Omental fat pad (tissue), 4 donors: ENCODE measurements at places on chromosomes 12 and 14. TPM values are rescaled to one million over a fixed set of nuclear protein-coding genes. Genes with fewer than 3 reads are reported as not detected.

- no peak for DNase-seq
These were observed 483.9 kb downstream of the ZFP36L1 start for GRCh38 chr14:68308726-68309520.

DNA sequence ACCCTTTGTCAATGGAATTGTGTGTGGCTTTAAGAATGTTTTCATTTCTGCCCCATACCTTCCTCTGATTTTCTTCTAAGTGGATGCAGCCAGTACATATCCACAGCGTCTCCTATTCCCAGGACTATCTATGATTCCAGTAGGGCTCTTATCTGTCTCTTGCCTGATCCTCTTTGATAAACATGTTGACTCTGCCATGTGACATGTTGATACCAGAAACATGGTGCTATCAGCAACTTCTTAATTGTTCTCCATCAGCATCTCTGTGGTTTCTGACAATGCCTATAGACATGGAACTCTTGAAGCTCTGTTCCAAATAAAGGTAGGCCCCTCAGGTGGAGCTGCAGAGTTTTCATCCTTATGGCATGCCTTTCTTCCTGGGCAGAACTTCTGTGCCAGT lies 11.6 kb upstream of the OR4L1 start:
- no peak for DNase-seq

DNA sequence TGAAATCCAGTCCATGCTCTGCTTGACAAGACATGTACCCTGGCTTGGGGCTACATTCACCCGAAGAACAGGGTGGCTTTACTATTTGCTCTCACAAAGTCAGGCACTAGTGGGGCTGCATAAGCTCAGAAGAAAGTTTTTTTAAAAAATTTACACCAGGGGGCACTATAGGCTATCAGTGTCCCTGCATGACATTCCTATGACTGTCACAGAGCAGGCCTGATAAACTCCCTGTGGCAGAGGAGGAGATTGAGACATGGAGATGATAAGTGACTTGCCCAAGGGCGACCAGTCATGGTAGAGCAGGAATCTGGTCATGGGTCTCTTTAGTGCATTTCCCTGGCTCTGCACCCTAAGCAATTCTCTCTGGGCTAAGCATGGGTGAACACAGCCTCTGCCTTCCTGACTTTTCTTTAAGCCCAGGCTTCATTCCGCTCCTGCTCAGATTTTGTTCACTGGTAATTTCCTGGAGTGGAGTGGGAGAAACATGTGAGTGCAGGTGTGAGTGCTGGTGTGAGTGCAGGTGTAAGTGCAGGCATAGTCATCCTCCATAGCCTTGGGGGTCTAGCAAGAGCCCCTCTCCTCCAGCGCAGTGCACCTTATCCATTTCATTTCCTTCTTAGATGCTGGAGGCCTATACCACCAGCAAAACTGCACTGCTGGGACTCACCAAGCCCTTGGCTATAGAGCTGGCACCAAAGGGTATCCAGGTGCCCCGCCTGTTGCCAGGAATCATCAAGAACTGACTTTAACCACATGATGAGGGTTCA lies 91.6 kb downstream of the DHRS2 start:
- no peak for DNase-seq

- no peak for DNase-seq
These were observed 339.0 kb downstream of the KCNH5 start for GRCh38 chr14:62706217-62706616.

DNA sequence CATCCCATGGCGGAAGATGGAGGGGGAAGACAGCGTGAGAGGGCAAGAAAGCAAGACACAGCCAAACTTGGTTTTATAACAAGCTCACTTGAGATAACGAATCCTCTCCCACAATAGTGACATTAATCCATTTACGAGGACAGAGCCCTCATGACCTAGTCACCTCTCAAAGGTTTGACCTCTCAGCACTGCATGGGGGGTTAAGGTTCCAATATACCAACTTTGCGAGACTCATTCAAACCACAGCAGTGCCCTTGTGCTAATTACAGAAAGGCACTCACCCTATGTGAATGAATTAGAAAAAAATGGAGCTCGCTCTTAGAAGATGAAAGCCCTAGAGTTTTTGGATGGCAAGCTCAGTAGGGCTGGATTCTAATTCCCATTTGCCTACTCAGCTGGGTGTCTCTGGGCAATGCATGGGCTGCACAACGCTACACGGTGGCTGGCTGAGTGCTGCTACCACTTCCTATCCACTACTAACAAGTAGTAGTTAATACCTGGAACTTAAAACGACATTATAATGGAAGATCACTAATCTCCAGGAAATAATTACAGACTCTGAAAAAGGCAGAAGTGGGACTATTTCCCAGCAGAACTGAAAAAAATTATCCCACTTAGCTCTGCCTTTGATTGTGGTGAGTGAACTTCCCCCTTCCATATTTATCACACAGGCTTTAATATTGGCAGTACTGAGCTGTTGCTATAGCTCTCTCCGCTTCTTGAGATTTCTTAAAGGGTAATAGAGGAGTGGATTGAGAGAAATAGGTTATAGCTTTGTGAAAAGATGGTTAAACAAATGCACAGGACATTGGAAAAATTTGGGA lies 27.5 kb downstream of the TESPA1 start:
- no peak for DNase-seq

GRCh38 chr12:5038781-5039311 lies 4.8 kb upstream of the KCNA5 start:
- no peak for DNase-seq

- no peak for DNase-seq
These were observed 5.0 kb downstream of the LUM start for GRCh38 chr12:91106283-91106682.

- DNase-seq, result no peak
These were observed 58.7 kb downstream of the LRCOL1 start for GRCh38 chr12:132551641-132552031.

DNA sequence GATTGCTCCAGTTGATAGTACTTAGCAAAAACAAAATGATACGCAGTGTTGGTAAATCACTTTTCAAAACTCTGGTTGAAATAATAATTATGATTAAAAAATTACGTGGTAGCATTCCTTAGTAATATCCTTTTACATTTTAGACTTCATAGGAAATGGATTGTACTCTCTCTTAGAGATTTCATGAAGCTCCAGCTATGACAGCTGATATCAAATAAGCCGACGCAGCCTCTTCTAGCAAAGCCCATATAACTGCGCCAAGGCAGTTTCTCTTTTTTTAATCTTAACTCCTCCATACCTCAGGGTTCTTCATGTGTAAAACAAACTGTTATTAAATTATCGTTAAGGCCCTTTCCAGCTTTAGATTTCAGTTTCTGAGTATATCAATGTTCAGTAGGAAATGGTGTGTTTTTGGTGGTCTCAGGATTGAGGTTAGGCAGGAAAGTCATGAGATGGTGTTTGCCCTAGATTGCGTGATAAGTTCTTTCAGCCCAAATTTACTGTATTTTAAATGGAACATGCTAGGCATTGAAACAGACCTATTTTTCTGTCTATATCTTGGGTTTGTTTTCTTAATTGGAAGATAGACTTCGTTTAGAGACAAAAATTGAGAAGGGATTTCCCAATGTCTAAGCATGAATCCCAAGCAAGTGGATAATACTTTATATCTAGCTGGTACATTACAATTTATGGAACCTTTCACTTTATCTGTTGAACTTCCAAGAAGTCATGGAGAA lies 902 bp upstream of the CFL2 start:
- no peak for DNase-seq

DNA sequence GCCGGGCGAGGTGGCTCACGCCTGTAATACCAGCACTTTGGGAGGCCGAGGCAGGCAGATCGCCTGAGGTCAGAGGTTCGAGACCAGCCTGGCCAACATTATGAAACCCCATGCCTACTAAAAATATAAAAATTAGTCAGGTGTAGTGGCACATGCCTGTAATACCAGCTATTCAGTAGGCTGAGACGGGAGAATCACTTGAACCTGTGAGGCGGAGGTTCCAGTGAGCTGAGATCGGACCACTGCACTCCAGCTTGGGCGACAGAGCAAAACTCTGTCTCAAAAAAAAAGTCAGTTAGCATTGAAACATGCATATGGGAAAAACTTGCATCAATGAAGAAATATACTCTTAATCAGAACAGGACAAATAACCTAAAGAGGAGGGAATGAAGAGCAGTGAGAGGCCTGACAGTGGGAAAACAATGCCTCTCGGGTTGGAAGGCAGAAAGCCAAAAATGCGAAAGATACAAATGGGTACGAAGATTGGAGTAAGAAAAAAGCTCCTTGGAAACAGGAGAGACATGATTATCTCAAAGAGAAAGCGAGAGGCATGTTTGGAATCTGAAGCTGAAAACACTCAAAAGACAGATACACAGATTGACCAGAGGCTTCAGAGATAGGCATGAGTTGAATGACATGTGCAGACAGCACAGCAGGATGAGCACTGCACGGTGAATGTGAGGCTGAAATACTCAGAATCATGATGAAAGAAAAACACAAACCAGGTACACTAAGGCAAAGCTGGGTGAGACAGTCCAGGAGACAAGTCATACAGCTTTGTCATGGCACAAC lies 30.6 kb downstream of the RESF1 start:
- no peak for DNase-seq

DNA sequence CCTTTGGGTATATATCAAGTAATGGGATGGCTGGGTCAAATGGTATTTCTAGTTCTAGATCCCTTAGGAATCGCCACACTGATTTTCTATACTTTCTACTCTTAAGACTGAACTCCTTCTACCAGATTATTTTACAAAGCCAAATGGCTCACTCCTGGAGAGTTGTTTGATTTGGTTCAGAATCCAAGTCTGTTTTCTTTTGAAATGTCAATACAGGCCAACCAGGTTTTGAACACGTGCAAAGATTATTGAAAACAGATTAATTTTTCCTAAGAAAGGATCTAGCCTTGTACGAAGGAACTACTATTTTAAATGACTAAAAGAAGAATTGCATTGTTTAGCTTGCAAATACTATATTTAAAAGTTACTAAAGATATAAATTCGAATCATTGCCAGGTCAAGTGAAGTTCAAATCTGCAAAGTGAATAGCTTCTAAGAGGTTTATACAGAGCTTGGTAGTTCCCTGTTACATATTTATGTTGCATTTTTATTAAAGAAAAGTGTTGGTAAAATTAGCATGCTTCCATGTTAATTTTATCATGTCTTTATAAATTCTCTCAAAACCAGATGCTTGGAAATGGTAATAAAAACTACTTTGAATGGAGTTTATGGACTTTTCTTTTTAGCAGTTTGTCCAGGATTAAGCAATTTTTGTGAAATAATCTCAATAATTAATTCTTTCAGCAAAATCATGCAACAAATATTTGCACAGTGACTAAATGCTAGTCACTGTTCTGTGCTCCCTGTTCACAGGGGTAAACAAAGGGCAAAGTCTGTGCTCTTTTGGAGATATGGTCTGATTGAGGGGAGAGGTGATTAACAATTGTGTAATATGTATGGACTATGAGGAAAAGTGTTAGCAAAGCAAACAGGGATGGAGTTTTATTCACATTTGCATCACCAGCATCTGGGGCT lies 38.9 kb downstream of the GPR65 start:
- no peak for DNase-seq

DNA sequence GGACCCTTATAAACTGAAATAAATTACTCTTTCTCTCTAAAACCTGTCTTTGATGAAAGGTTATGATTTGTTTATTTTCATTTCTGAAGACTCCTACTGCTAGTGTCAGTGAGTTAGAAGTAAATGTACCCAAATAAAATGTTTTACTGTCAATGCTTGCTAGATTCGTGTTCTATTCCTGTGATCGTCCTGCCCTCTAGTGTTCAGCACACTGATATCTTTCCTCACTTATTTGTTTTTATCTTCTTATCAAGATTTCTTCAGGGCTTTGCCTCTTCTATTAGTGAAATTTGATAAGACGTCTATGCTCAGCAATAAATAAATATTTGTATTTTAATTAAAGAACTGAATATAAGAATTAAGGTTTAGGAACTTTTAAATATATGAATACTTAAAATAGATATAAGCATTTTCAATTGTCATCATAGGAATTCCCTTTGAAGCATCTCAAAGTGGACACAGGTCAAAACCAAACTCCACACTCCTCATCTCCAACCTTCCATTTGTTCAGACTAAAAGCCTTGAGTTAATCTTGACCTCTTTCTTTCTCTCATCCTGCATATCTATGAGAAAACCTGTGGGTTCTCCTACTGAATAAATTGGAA lies 75.8 kb downstream of the C12orf50 start:
- DNase-seq, result no peak

DNA sequence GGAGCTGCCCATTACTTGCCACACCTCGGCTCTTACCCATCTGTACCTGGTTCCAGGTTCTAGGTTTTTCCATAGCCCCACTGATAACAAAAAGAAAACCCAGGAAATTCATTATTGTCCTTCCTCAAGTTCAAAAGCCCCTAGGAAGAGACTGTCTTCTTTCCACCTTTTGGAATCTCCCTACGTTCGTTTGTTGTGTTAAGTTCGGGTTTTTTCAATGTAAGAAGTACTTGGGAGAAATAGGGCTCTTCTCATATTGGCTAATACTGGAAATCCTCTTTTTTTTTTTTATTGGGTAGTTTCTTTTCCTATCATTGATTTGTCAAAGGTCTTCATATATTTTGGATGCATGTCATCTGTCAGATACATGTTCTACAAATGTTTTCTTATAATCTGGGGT lies 17.3 kb downstream of the SLC15A5 start:
- no peak for DNase-seq

DNA sequence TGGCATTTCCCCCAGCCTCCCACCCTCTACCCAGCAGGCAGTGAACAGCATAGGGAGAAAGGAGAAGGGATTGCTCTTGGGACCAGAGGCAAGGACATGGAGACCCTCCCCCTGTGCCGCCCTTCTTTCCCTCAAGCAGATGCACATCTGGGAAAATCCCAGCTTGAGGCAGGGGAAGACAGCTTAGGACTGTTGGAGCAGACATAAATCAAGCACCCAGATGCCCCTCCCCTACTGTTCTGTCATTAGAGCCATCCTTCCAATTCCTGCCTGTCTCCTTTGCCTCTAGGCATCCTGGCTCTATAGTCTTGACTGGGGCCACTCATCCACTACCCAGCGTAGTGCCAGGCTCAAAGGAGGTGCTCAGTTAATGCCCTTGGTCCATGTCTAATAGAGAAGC lies 7.5 kb upstream of the CISTR start:
- no peak for DNase-seq

GRCh38 chr14:78162202-78162601 lies 8.0 kb upstream of the NRXN3 start:
- DNase-seq, result no peak

DNA sequence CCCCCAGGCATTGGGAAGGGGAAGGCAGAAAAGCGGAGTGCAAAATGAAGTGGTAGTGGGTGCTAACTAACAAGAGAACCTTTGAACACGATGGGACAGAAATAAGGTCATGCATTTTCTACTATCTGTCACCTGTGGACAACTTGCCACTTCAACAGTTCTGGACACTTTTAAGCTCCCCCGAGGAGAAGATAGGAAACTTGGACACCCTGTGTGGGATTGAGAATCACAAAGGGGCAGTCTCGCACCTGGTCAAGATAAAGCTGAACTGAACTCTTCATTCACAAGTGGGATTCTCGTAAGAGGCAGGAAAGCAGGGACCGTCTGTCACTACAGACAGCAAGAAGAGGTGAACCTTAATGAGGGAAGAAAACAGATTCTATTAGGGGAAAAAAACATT lies 51.6 kb downstream of the EIF2S3B start:
- no peak for DNase-seq

The CERS5 gene
- total RNA-seq, result 27.6 TPM

The DBX2 gene
- total RNA-seq, result 0.88 TPM

The P2RX4 gene
- total RNA-seq, result 58.3 TPM

The PLCZ1 gene
- total RNA-seq, result not detected

The MUCL1 gene
- not detected for total RNA-seq

The SIX1 gene
- 1.0 TPM for total RNA-seq

The OAS2 gene
- total RNA-seq, result 10.0 TPM

The SLC17A8 gene
- not detected for total RNA-seq

The LPAR5 gene
- total RNA-seq, result 2.5 TPM

The SLC25A47 gene
- not detected for total RNA-seq

The OASL gene
- total RNA-seq, result 0.65 TPM

The PPFIBP1 gene
- total RNA-seq, result 45.2 TPM

The WSCD2 gene
- 1.3 TPM for total RNA-seq

The DPPA3 gene
- total RNA-seq, result not detected
